Spleen (tissue), 13 donors: ENCODE measurements at places on chromosomes 12 and 14. TPM values are rescaled to one million over a fixed set of nuclear protein-coding genes. Genes with fewer than 3 reads are reported as not detected.

The NXPH4 gene
- 0.54 TPM for total RNA-seq

The PARP11 gene
- 22.9 TPM for total RNA-seq

The CLEC1B gene
- total RNA-seq = 7.7 TPM

The BDKRB2 gene
- total RNA-seq = 0.13 TPM

The INHBE gene
- total RNA-seq = not detected

The CLEC2B gene
- total RNA-seq = 58.5 TPM

The WSCD2 gene
- total RNA-seq = 0.23 TPM

The SPIC gene
- total RNA-seq = 172 TPM

The FAM186B gene
- 0.40 TPM for total RNA-seq
